ENCODE measurements at places on chromosomes 6 and 20.

GRCh38 chr6:77986380-77987034 is 333.7 kb downstream of the MEI4 start:
- DNase-seq = no peak

DNA sequence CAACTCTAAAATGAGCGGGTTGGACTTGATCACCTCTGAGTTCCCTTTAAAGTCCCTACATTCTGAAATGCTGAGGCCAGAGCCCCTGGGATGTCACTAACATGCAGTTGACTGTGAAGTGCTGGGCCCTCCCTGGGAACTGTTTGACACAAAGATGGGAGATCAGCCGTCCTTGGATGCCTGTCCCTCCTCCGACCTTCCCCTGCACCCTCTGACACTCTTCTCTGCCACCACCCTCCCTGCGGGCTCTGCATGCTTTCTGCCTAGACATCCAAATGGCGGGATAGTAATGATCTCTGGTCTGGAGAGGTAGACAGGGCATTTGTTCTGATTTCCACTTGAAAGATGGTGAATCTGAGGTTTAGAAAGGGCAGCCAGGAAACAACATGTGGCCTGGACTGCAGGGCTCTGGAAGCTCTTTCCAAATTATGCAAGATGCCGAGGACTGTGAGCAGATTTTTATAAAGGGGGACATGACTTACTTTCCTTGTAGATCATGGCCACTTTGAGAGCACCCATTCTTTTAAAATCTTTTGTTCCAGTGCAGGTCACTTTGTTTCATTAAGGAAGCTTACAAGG is 113.2 kb downstream of the ZDHHC14 start:
- DNase-seq = no peak

DNA sequence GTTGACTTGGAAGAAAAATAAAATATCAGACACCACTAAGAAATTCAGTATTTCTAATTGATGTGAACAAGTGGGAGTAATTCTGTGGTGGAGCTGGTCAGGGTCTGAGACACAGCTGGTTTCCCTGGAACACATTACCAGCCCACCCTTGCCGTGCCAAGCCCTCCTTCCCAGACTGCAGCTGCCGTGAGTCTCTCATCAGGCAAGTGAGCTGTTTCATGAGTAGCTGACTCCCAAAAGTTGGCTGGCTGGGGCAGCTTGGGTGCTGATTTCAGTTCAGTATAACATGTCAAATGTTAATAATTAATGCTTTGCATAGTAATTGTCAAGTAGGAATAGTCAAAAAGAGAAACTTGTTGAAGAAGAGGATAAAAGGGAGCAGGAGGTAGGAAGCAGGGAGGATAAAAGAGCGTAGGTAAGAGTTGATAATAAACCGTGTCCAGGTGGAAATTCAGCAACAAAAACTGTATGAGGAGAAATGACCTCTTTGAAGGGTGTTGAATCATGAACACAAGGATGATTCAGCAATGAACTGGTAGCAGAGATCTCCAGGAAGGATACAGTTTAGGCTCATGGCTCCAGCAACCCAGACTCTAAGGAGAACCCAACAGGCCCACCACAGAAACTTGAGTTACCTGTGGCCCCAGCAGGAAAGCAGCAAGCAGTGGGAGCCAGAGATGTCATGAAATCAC is 110.9 kb upstream of the SSTR4 start:
- no peak for DNase-seq

GRCh38 chr20:5531318-5532081 is 214.7 kb upstream of the PROKR2 start:
- no peak for DNase-seq

DNA sequence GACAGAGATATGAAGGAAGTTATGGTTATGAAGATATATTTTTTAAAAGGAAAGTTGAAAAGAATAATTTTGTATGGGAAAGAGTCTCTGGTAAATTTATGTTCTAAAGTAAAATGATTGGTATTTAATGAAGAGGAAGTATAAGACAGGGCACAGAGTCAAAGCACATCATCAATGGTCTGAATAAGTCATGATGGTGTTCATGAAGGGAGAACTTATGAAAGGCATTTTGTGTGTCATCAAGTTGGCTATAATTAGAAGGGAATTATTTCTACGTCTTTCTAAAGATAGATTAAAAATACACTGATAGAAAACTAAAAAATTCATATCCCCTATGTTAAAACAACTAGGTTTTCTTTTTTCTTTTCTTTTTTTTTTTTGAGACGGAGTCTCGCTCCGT is 21.4 kb upstream of the SNAI1 start:
- DNase-seq = no peak

- DNase-seq = no peak
Observed at GRCh38 chr6:5550631-5551030, 289.3 kb downstream of the FARS2 start.

- DNase-seq = no peak
Observed at GRCh38 chr6:150167479-150167873, 24.6 kb downstream of the PPP1R14C start.

- DNase-seq = no peak
Observed at GRCh38 chr6:131949620-131949908, 1.6 kb downstream of the CCN2 start.

- DNase-seq = no peak
Observed at GRCh38 chr6:111686249-111686931, 80.7 kb upstream of the TRAF3IP2 start.

DNA sequence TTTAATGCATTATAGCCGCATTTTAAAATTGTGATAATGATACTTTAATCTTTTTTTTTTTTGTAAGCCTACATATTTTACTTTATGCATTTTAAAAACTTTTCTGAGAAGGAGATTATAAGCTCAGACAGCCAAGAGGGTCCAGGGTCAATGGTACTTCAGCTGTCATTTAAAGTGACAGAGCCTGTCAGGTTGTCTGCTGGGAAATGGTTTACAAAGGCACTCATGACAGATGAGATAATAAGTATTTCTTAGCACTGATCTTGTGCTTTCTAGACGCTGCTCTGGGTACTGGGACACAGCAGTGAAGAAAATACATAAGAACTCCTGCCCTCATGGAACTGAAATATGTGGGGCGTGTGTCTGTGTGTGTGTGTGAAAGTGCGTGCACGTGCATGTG is 19.6 kb downstream of the LAMP5 start:
- DNase-seq = no peak

DNA sequence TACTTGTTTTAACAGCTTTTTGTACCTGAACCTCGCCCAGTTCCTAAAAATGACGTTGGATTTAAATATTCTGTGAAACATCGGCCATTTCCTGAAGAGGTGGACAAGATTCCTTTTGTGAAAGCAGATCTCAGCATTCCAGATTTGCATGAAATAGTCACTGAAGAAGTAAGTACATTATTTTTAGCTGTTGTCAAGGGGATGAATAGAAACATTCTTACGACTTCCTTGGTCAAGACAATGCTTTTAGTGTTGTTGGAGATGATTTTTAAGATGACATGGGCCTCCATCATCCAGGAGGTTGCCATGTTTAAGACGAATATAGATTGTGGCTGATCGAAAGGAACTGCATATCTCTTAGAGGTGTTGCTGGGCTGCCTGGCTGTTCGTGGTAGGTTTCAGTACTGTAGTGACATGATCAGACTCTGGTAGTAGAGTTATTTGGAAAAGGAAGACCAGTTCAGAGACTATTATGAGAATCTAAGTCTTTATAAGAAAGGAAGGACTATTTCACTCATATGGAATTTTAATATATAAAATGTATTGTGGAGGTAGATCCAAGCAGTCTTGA is 29.9 kb upstream of the ADIG start:
- no peak for DNase-seq

DNA sequence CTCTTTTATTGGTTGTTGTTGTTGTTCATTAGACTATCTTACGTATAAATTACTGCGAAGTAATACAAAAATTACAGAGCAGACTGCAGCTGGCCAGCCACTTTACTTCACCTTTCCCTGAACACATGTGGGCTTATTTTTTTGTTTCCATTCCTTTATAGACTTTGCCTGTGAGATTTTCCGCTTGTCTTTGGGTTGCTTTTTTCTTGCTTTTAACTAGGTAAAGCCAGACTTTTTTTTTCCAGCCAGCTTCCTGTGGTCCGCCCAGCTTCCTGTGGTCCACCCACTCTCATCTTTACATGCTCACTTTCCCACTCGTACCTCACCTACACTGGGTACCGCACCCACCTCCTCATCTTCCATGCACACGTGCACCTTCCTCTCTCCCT is 79.0 kb downstream of the IPCEF1 start:
- no peak for DNase-seq

DNA sequence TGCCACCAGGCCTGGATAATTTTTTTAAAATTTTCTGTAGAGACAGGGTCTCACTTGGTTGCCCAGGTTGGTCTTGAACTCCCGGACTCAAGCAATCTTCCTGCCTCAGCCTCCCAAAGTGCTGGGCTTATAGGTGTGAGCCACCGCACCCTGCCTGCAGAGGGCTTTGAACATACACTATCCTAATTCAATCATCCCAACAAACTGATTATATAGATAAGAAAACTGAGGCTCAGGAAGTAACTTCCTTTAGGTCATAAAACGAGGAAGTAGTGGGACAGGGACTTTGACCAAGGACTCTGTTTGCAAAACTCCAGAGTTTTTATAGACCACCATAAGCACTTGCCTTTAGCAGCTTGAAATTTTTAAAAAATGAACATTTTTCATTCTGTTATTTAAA is 5.0 kb upstream of the BANF2 start:
- no peak for DNase-seq

DNA sequence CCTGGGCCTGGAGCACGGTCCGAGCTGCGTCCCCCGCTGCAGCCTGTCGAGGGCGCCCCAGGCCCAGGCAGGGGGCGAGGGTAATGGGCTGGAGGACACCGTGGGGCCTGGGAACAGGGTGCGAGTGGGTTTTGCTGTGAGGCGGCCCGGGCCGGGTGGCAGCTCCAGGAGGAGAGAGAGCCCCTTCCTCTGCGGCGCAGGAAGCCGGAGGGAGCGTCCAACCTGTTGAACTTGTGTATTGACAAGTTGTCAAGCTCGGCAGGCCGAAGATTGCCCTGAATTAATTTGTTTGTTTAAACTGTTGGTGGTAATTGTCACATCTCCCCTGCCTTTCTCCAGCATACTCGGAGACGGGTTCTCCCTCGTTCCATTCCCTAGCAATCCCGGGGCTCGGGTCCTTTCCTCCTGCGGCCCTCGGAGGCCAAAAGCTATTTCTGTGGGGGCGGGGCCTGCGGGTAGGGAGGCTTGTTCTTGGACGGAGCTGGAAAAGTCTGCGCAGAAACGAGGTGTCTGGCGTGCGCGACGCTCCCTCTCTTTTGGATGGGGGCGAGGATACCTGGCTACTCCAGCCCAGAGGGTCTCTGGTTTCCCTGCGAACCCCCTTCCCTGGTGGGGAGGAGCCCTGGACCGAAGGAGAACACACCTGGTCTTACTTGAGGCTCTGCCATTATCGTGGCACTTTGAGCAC is 9.9 kb downstream of the NR2E1 start:
- peak; percentile 48 for DNase-seq

GRCh38 chr20:10609276-10609675 is 64.5 kb downstream of the JAG1 start:
- DNase-seq = no peak

DNA sequence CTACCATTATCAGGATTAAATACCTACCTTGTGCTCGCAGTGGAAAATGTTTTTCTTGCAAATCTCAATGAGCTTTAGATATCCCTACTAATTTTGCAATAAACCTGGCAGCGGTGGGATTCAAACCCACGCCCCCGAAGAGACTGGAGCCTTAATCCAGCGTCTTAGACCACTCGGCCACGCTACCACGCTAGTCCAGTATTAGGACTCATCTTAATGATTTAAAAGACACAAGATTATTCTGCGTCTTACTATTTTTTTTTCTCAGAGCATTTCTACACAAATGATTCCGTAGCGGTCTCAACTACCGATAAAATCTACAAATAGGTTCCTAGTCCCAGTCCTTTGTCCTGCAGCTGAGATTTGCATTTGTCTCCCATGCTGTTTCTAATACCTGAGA is 35.2 kb upstream of the ZSCAN23 start:
- no peak for DNase-seq

- DNase-seq = no peak
Observed at GRCh38 chr6:44367681-44368080, 19.8 kb upstream of the CDC5L start.

DNA sequence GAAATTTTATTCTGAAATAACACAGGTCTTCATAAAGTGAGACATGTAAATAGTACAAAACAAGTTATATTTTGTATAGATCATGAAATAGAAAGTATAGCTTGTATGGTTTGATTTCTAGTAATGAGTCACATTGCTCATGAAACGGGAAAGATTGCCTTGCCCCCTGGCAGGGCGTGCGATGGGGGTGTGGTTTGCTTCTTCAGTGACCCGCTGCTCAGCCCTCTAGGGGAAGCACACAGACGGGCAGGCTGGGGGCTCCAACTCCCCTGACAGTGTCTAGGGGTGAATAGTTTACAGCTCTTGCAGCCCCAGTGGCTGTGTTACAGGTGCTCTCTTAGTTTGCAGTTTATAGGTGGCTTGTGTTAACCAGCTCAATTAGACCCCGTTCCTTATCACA is 170.5 kb upstream of the RGS17 start:
- DNase-seq = no peak

DNA sequence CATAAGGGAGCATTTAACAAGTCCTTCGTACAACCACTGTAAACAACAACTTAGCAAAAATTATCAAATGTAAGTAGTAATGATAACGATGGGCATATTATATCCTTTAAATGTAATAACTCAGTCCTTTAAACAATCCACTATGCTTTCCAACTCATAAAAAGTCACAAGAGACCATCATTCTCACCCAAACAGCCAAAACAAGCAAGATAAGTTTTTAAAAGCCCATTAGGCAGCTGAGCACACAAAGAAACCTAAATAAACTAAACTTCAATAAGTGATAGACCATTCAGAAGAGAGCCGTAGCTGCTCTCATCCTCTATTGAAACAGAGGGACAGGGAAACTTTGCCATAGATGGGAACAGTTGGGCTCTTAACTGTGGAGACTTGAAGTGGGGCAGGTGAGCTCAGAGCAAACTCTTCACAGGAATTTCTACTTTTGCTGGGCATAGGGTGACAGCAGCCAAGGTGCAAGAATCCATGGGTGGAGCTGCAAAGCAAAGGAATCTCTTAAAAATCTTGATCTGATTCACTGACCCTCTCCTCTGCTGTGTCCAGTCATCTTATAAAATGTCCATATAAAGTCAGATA is 22.5 kb downstream of the RAB22A start:
- DNase-seq = no peak

DNA sequence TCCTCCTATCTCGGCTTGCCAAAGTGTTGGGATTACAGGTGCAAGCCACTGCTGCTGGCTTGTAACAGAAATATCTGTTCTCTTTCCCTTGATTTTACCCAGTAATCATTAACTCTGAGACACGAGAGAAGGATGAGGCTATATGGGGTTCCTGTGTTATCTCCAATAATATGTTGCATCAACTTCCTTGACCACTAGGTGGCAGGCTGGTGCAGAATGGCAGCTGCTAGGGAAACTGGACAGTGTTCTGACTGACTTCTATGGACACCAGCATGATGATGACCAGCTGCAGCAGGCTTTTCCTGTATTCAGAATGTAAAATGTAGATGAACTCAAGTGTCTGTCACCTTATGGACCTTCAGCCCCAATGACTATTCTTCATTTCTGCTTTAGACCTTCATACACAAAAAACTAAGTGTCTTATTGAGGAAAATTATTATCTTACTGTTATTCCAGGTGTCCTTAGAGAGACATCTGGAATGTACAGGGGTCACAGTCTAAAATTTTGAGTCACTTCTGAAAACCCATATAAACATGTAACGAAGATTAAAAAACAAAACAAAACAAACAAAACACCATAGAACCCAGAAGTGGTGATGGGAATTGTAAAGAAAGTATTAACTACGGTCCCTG is 20.4 kb upstream of the CD109 start:
- DNase-seq = peak; percentile 85
